T-helper 1 cell (primary cell): ENCODE measurements at places on chromosomes 3 and 15.

DNA sequence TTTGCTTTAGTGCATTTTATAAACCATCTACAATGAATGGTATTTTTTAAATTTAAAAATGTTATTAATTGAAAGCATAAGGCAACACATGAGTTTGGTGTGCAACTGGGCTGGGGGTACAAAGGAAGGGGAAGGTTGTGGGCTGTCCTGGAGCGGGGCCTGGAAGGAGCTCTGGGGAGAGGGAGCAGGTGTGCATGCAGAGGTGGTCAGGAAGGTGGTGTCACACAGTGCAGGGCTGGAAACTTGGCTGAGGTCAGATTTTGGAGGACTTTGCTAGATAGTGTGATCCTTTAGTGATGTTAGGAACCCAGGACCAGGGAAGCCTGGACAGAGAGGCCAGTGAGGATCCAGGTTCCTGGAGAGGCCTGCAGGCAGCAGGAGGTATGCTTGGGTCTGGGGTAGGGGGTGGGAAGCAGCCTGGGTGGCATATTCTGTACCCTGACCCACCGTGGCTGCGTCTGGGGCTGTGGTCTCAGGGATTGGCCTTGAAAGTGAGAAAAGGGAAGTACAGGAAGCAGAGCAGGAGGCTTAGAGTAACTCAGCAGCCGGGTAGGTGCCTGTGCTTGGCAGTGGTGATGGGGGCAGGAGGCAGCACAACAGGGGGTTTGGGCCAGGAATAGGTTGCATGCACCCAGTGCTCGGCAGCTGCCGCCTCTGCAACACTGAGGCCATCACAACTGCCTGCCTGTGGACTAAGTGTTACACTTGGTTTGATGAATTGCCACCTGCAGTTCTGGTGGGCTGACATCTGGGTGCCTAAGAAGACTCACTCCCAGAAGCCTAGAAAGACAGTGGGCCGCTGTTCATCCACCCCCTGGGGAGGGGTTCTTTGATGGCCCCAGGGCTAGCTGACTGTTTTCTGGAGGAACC, 33.0 kb downstream of the KY start:
- DNase-seq = no peak

DNA sequence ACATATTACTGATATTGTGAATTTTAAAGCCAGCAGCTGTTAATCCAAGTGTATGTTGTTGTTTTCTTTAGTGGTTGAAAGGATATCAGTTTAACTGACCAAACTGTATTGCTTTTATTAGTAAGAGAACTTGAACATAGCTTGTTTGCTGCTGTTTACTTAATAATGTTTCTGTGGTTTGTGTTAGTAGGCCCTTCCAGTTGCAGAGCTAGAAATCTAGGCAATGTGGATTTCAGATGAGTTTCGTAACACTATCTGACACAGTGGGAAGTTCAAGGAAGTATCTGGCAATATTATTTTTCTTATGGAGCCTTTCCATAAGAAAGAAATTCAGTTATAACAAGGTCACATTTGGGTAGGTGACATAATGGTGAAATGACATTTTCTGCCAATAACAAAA, 18.5 kb downstream of the ZNF609 start:
- no peak for DNase-seq

- DNase-seq = no peak
Measured at GRCh38 chr15:28147801-28148200, 48.7 kb upstream of the OCA2 start.

- no peak for DNase-seq
Measured at GRCh38 chr15:62644889-62645742, 397.4 kb upstream of the TPM1 start.

GRCh38 chr3:105752791-105753415, 115.9 kb downstream of the CBLB start:
- DNase-seq = no peak

GRCh38 chr15:73683777-73684580, at the start of gene CD276:
Gene CD276 (plus strand): TSS chr15:73684383. CDS start chr15:73699640, 15,257 bp downstream.
- DNase-seq = no peak

- no peak for DNase-seq
Measured at GRCh38 chr3:190279690-190280089, 42.6 kb downstream of the CLDN1 start.

GRCh38 chr3:148911173-148911572, 46.1 kb downstream of the CPA3 start:
- DNase-seq = no peak

DNA sequence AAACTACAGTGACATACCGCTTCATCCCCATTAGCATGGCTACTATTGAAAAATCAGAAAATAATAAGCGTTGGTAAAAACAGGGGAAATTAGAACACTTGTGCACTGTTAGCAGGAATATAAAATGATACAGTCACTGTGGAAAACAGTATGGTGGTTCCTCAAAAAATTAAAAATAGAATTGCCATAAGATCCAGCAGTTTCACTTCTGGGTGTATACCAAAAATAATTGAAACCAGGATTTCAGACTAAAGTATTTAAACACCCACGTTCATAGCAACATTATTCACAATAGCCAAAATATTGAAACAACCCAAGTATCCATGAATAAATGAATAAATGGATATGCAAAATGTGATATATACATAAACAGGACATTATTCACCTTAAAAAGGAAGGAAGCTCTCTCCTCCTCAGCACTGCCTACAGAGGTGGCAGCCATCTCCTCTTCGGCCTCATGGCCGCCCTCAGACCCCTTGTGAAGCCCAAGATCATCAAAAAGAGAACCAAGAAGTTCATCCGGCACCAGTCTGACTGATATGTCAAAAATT, 34.1 kb downstream of the NGLY1 start:
- no peak for DNase-seq

DNA sequence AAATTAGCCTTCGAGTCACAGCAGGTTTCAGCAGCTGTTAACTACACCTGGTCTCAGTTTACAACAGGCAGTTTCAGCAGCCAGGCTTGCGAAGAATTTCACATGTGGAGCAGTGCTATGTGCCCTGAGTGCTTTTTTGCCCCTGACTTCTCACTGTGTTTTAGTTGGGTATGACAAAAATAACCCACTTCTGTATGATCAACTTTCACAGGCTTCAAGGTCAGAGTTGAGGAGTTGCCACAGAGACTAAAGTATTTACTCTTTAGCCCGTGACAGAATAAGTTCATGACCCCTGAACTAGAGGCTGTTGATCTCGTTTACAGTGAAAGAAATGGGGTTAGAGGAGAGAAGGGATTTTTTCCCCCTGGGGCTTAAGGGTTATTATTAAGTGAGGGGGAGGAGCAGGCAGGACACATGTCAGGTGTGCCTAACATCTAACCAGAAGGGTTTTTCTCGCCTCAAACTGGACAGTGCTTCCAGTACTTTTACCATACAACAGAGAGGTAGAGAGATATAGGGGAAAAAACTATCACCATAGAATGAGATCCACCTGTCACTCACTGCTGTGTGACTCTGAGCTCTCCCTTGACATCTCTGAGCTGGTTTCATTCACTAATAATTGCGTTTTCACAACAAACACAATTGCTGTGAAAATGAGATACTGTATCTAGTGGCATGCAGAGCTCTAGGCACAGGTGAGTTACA, 14.0 kb upstream of the TOPBP1 start:
- no peak for DNase-seq

GRCh38 chr3:174417573-174417972, 441.6 kb upstream of the NAALADL2 start:
- no peak for DNase-seq

GRCh38 chr15:79923079-79923514, 26.3 kb upstream of the MTHFS start:
- DNase-seq = peak; percentile 59

DNA sequence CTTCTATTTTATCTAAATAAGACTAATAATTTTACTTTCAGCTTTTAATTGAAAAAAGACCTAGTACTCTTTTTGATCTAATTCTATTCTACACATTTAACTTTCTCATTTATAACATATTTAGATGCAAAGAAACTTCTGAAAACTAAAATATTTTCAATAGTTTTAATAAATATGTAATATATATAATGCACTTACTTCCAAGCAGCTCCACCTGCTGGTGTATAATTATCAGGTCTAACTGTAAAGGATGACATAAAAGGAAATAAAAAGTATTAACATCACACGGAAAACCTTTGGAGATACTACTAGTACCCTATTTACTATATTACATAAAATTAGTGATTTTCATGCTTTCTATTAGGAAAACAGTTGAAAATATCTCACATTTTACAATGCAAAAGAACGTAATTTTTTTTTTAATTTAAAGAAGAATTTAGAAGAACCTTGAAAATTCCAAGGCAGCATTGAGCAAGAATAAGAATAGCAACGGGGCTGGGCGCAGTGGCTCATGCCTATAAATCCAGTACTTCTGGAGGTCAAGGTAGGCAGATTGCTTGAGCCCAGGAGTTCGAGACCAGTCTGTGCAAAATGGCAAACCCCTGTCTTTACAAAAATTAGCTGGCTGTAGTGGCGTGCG, 10.2 kb downstream of the PLSCR5 start:
- no peak for DNase-seq

DNA sequence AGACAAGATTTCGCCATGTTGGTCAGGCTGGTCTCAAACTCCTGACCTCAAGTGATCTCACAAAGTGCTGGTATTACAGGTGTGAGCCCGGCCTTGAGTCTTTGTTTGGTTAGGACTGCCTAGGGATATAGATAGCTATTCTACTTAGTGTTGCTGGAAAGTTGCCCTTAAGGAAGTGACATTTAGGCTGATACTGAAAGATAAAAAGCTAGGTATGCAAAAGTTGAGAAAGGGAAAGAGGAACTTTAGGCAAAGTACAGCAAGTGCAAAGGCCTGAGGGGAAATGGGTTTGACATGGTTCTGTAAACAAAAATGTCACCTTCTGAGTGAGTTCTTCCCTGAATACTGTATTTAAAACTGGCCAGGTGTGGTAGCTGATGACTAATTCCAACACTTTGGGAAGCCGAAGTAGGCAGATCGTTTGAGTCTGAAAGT, 111.5 kb downstream of the ZNF609 start:
- DNase-seq = no peak

DNA sequence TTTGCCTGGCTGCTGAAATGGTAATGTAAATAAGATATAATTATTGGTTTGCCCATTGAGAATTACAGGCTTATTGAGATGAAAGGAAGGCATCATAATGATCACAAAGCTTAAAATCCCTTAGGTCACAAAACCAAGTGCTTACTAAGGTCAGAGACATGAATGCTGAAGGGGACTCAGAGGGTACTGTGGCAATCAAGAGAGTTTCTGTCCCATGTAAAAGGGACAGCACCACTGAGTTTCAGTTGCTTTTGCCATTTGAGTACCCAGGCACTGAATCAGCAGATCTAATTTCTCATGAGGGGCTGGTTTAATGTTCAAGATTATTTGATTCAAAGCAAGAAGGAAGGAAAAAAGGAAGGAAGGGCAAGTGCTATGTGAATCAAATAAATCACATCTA, 127.0 kb downstream of the PLOD2 start:
- DNase-seq = no peak

DNA sequence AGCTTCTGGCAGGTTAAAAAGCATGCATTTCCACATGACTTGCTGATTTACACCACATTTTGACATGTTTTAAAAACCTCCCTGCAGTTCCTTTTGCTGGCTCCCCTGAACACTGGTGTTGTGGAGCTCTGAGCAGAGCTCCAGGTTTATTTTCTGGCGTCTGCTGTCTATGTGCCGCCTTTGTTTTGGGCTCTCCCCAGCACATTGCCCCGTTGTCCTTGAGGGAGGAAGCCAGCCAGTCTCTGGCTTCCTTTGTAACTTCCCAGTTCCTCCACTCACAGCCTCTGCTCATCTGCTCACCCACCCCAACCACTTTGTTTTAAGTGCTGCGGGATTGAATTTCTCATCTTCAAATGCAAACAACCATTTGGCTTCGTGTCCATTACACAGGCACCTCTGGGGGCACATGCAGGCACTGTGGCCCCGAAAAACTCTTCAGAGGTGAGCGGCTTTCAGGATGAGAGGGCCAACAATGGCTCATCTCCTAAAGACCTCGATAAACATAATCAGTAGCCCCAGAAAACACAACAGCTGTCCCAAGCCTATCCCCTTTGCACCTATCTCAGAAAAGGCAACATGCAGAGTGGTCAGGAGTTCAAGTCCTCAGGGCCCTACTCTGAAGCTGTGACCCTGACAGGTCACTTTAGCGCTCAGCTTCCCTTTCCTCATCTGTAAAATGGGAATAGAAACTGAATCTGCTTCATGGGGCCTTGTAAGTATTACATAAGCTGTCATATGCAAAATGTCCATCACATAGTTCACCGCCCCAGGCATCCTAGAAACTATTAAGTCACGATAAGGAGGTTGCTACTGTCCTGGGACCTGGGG, 1.3 kb upstream of the MEF2A start:
- no peak for DNase-seq

DNA sequence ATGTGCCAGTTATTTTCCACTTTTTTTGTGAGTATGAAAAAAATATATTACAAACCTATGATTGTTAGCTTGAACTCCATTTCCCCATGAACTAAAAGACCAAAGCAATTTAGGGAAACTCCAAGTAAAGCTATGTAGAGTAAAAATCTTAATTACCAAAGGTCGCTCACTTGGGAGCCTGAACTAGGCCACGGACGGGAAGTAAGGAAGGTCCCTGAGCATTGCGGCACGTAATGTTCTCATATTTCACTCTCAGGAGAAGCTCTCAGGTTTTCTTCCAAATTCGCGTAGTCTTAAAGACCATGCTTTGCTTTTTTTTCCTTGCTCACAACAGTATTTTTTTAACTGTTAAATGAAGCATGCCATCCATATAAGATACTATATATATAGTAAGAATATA, 215.3 kb upstream of the RARB start:
- no peak for DNase-seq

GRCh38 chr15:92519709-92520108, 126.0 kb downstream of the ST8SIA2 start:
- DNase-seq = no peak

GRCh38 chr3:70861855-70862254, 549.4 kb upstream of the MDFIC2 start:
- no peak for DNase-seq

GRCh38 chr3:58998476-58999117, 51.2 kb downstream of the CFAP20DC start:
- no peak for DNase-seq

GRCh38 chr3:106204160-106204868, 335.5 kb upstream of the CBLB start:
- no peak for DNase-seq

DNA sequence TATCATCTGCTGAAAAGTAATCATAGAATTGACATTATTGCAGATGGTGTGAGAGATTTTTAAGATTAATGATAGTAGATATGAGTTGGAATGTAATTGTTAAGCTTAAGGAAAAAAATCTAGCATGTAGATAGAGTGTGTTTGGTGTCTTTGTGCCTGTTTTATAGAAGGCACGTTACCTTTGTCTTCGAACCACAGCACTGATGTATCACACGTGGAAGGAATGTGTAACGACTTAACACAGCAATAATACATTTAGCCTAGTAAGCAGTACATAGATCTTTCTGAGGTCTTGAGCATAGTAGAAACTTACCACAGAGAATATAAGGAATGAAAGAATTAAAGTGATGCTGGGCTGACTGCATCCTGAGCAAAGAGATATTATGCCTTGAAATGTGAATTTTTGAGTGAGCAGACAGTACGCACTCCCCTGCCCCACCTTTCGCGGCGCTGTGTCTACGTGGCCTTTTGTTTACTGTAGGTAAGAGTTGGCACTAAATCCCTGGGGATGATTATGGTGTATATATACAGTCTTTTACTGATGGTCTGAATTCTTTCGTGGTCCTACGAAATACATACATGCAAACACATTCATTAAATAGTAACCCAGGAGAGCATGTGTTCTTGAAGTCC, 217.6 kb upstream of the TOPAZ1 start:
- DNase-seq = no peak
